ENCODE measurements at places on chromosomes 6 and 20.

- DNase-seq: no peak
Observed at GRCh38 chr6:166939894-166940293, 16.5 kb downstream of the RNASET2 start.

DNA sequence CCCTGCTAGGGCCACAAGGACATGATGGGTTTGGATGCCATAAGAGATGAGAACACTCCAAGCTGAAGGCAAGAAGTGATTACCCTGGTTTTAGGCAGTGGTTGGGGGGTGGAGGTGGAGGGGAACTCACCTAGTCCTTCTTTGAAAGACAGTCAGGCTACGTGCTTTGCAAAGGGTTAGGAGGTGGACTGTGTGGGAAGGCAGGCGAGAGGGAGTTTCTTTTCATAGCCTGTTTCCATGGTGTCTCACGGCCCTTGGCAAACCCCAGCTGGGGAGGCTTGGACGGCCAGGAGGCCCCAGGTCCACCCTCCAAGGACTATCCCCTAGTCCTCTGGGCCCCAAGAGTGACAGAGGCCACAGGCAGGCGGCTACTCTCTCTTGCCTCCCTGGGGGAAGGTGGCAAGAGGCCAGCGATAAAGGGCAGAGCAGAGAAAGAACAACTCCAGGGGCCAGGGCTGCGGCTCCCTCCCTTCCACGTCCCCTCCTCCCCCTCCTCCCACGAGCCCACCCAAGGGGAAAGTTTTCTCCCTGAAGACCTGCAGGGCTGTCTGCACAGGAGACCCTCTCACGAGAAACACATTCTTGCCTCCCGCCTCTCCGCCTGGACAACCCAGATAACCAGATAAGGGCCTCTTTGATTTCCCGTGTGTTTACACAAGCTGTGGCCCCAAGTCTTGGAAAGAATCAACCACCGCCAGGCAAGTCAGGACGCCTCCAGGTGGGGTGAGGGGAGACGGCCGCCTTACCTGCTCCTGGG, 74.4 kb downstream of the NOL4L start:
- DNase-seq: no peak

GRCh38 chr6:61538801-61539200, 747.2 kb downstream of the KHDRBS2 start:
- no peak for DNase-seq

DNA sequence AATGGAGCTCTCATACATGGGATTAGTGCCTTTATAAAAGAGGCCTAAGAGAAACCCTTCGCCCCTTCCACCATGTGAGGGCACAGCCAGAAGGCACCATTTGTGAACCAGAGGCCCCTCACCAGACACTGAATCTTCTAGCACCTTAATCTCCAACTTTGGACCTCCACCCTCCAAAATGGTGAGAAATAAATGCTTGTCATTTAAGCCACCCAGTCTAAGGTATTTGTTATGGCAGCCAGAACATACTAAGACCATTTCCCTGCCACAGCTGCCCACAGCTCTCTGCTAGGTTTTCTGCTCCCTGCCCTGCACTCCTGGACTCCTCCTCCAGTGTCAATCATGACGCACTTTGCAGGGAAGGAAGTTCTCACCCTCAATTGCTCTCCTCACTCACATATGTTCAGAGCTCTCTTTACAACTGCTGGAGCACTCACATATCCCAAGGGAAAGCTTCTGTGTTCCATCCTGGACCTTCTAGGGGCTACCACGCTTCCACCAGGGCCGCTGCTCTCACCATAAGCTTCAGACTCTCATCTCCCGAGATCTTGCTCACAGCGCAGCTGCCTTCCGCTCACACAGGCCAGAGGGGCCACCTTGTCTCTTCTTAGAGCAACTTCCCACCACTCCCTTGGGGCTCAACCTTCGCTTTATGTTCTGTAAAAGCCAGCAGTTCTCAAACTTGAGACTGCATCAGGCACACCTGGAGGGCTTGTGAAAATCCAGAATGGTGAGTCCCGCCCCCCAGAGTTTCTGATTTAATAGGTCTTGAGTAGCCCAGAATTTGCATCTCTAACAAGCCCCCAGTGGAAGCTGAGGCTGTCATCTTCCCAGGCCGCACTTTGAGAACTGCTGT, 1.6 kb upstream of the LY86 start:
- DNase-seq: no peak

GRCh38 chr6:113178349-113178748, 678.8 kb upstream of the MARCKS start:
- DNase-seq: no peak

DNA sequence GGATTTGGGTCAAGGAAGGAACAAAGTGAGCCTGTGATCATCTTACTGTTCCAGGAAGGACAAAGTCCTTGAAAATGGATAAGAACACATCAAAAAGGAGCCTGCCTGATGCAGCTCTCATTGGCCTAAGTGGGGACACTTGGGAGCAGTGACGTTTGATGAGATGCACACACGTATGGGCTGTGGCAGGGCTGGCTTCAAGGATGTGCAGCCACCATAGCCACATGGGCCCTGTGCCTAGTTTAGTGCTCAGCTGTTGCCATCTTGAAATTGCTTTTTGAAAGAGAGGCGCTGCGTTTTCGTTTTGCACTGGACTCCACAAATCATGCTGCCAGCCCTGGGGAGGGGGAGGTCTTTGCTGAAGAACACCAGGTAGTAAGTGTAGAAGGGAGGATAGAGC, 6.6 kb upstream of the NPEPL1 start:
- no peak for DNase-seq

GRCh38 chr6:20403070-20403765, 1.5 kb downstream of the E2F3 start:
- peak; percentile 76 for DNase-seq

- DNase-seq: no peak
Observed at GRCh38 chr6:134145786-134146185, 93.4 kb upstream of the SLC2A12 start.

DNA sequence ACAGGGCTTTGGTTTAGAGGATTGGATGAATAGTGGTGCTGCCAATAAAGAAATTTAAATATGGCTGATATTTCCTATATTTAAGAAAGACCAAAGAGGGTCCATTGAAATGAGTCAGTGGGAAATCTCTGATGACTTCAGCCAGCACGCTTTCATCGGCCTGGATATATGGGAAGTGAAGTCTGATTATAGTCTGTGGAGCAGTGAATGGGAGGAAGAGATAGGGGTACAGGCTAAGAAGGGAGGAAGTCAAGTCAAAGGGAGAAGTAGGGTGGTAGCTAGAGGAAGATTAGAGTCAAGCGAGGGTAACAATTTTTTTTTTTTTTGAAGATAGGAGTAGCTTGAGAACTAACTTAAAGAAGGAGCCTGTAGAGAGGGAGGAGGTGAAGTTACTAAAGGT, 22.7 kb downstream of the SLC16A10 start:
- DNase-seq: no peak

- no peak for DNase-seq
Observed at GRCh38 chr6:110548110-110548847, 71.9 kb upstream of the SLC22A16 start.

DNA sequence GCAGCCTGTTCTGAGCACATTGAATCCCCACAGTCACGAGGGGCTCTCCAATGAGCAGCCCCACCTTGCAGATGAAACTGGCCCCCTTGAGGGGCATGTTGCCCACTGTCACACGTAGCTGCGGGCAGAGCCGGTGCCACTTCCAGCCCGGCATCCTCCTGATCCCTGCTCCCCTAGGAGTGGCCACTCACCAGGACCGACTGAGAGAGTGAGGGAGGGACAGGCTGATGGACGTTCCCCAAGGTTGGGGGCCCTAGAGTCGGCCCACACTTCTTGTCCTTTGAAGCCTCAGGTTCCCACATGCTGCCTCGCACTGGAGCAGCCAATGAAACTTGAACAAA, 10.5 kb downstream of the ENTPD6 start:
- no peak for DNase-seq

DNA sequence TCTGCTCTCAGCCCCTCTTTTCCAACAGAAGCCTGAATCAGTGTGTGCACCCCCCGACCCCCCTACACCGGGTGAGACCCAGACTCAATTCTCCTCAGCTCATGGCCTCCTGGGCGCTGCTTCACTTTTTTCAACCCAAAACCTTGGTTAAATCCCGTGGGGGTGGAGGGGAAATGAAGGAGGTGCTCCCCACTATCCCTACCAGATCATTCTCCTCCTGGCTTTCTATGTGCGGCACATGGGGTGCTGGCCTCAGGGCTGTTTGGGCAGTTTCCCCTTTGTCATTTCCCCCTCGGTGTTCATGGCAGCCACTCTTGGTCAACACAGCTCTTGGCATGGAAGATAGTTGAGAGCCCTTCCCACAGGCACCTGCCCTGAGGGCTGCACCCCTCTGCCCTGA, 4.6 kb downstream of the CST4 start:
- DNase-seq: no peak

DNA sequence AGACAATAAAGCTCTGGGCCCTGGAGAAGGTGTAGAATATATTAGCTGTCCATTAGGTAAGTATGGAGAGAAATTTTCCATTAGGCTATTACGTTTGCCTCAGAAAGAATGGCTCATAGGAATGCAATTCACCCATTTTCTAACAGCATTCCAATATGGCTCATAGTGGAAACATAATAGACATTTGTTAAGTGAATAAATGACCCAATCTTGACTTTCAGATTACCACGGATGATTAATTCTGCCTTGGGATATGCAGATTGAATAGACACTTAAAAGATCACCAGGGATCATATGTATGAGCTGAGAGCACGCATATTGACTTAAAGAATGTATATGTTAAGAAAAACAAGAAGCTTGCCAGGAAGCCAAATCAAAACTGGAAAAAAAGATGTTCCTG, 209.1 kb upstream of the CDYL start:
- DNase-seq: peak; percentile 9

DNA sequence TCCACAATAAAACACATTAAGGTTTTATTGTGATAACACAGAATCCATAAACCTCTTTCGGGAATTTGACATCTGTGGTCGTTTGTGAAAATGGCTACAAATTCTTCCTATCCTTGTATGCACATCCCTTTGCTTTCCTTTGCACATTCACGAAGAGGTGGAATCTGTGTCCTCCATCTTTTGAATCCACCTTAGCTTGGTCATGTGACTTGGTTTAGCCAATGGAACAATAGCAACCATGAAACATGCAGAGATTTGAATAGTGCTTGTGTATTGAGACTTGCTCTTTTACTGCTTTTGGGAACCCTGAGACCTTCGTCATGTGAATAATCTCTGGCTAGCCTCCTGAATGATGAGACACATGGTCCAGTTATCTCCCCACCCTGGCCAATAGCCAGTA, 49.7 kb upstream of the NOP56 start:
- DNase-seq: no peak

GRCh38 chr6:138500045-138500665, 861 bp upstream of the NHSL1 start:
- DNase-seq: no peak

DNA sequence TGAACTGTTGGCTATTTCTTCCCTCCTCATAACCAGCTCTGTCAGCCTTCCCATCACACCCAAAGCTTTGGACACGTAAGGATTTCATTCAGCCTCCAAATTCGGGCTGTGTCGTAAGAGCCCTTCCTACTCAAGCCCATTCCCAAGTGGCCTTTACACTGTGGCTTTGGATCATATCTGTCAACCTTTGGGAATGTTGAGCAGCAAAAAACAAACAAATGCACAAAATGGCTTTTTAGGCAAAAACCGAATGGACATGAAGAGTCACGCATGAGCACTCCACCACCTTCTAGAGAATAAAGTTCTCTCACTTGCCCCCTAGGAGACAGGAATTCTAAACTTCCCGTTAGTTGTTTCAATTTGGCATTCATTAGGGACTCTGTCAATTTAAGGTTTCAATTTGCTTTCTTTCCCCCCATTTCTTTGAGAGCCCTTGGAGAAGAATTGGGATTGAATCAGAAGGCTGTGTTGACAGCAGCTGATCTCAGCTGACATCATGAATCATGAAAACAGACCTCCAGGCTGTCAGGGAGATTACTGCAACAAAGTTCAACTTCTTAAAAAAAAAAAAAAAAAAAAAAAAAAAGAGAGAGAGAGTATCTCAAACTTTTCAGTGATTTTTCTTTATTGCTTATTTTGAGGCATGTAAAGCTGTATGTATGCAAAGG, 110.3 kb downstream of the BCAS1 start:
- DNase-seq: no peak

DNA sequence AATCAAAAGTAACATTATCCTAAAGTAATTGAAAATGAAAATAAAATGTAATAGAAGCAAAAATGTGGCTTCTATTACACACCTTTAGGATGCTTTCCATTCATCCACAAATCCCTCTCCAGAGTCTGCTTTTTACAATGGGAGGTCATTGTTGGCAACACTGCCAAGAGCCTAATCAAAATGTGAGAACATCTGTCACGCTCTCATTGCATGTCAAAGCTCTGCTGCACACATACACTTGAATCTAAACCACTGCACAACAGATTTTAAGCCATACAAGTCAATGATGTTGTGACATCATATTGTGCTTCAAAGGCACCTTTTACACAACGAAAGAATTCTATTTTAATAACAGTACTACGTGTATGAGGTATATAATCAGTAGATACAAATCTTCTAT, 82.1 kb downstream of the PREP start:
- no peak for DNase-seq

DNA sequence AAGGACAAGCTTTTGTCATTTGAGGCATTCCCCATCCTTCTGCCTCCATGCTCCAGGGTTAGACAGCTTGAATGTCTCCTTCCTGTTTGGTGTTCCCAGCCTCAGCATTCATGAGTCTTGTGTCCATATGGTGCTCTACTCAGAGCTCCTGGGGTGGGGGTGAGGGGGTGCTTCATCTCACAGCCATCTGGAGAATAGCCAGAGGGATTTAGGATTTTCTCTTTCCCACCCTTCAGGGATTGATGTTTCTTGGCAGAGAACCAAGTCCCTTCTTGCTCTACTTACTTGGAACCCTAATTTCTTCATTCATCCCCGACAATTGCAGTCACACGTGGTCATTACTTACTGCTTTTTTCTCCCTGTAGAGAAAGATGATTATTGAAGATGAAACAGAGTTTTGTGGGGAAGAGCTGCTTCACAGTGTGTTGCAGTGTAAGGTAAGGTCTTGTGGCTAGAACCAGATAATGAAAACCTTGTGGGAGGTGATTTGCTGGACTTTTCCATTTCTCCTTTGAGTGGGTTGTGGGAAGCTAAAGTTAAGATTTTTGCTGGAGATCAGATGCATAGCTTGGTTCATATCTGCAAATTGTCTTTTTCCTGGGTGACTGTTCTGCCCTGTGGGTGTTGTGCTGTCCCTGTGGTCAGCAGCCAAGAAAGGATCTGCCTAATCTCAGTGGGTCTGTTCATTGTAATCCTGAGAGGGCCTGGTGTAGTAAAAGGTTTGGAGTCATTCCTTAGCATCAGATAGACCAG, 18.6 kb downstream of the CMTR1 start:
- no peak for DNase-seq

DNA sequence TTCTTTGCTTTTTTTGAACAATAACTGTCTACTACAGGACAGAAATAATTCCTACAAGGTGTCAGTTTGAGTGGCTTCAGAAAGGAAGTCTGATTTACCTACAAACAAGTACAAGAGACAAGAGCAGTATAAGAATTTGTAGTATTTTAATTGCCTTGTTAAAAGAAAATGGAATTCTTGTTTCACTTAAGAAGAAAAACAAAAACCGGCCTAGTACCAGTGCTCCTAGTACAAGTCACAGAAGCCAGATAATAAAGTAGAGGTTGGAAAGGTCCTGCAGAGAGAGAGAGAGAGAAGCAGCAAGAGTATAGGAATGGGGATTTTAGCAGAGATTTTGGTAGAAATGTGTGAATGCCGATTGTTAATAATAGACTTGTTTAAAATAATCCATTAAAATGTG, 6.4 kb downstream of the TAB2 start:
- DNase-seq: no peak
